ENCODE measurements at places on chromosomes 6 and 20.

DNA sequence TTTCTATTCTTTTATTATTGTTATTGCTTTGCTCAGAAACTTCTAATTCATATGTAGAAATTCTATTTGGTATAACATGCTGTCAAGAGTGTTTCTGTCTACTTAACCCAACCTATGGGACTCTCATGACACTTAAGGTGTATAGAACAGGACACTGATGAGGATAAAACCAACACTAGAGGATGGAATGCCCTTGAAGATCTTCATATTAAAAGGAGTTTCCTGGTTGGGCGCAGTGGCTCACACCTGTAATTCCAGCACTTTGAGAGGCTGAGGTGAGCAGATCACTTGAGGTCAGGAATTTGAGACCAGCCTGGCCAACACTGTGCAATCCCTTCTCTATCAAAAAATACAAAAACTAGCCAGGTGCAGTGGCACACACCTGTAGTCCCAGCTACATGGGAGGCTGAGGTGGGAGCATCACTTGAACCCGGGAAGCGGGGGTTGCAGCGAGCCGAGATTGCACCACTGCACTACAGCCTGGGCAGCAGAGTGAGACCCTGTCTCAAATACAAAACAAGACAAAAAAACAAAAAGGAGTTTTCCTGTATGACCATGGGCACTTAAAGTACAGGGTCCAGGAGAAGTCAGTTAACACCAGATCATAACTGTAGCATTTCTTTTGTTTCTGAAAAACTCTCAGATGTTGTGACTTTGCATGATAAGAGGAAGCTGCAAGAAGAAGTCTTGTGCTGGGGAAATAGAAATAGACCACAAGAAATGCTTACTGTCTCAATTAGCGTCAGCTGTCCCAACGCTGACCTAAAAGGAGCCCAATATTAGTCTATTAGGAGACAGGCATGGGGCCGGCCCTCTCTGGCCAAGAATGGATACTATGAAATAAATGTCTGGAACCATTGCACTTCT lies 38.9 kb upstream of the CD2AP start:
- DNase-seq: no peak

GRCh38 chr6:34243901-34244884 lies 4.6 kb downstream of the SMIM29 start:
- DNase-seq: no peak

DNA sequence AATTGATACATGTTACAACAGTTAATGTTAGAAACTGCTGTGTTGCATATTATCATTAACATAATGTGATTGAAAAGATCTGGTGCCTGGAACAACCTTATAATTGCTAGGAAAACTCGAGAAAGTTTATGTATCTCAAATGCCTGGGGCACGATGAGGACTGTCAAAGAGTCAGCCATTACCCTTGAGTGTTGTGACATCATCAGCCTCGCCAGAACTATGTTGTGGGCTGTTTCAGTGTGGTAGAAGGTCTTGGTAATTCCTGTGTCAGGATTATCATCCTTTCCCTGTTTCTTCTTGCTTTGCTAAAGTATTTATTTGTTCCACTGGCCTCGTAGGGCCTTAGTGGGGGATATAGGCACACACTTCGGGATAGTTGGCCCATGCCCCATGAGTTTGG lies 185.1 kb downstream of the DTNBP1 start:
- DNase-seq: no peak

- DNase-seq: no peak
Measured at GRCh38 chr20:2336471-2336870, 40.7 kb downstream of the TGM3 start.

DNA sequence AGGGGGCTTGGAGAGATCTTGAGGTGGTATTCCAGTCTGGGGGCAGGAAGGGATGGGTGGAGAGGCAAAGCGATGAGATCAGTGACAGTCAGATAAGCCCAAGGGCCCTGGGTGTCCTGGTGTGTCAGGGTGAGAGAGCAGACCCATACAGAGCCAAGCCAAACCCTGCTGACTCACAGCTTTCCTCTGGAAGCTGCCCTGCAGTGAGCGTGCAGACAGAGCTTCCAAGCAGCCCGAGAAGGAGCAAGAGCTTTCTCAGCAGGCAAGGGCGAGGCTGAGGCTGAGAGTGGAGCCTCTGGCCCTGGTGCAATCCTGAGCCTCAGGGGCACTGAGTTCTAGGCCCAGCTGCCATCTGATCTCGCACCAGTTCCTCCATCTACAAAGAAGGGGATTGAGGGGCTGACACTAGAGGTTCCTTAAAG lies 91.1 kb upstream of the HIVEP1 start:
- no peak for DNase-seq

- no peak for DNase-seq
Measured at GRCh38 chr6:16731478-16732051, 29.7 kb downstream of the ATXN1 start.

GRCh38 chr6:106126482-106126881 lies 40.3 kb downstream of the PRDM1 start:
- DNase-seq: no peak

DNA sequence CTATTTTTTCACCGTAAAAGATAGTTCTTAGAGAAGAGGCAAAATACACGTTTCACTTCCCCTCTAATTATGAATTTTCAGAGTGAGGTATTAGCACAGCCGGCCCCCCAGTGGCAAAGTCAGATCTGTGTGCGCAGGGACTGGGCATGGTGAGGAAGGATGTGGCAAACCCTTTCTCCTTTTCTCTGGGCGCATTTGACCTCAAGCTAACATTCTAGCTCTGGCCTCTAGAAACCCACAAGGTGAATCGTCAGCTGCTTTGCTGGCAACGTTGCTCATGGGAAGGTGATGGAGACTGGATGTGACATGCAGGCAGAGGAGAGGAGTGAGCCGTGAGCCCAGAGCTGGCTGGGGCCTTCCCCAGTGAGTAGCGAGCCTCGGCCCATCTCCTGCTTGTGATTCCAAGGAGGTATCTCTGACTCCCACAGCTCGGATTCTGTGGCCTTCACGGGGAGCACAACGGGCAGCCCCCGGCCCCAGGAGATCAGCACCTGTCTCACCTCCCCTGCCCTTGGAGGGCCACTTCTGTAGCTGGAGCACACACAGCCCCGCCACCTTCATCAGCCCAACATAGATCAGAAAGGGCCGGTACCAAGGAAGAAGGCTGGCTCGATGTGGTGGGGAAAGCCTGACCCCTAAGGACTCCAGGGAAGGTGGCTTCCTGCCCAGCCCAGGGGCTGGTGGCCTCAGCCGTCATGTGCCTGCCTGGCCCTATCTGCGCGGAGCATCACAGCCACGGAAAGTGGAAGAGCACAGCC lies 152.8 kb downstream of the TAF4 start:
- DNase-seq: no peak

- no peak for DNase-seq
Measured at GRCh38 chr20:63696306-63696627, 185 bp upstream of the TNFRSF6B start.

DNA sequence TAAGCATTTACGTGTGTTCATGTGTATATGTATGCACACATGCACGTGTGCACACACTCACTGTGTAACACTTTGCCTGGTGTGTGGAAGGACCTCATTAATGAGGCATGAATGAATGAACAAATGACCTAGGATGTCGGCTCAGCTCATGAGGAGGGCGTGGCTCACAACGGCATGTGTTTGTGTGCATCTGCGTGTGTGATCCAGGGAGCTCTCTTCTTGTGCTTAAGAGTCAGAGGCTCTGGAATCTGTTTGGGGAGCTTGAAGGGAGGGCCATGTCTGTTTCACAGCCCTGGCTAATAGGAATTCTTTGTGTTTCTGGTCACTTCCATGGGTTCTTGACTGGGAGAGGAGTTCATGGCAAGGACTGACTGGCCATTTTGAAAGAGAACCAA lies 32.7 kb downstream of the TOX2 start:
- DNase-seq: no peak

- no peak for DNase-seq
Measured at GRCh38 chr6:22682979-22683378, 113.6 kb downstream of the HDGFL1 start.

DNA sequence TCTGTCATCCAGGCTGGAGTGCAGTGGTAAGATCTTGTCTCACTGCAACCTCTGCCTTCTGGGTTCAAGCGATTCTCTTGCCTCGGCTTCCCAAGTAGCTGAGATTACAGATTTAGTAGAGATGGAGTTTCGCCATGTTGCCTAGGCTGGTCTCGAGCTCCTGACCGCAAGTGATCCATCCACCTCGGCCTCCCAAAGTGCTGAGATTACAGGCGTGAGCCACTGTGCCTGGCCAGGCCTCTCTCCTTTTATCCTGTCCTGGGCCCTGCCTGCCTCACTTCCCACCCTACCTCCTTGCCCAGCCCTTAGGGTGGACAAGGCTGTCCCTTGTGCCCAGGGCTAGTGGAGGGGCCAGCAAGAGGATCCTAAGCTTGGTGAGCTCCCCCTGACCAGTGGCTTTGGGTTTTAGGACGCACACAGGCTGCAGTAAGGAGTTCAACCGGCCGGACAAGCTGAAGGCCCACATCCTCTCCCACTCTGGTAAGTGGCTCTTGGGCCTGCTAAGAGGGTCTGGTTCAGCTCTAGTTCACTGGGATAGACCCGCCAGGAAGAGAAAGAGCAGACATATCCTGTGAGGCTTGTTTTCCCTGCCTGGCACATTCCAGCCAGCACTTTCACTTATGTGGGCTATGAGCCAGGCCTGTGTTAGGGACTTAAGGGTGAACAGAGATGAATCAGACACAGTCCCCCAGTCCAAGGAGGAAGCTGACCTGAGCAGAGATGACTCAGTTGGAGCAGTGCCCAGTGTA lies 21.9 kb upstream of the CHMP4B start:
- no peak for DNase-seq

- no peak for DNase-seq
Measured at GRCh38 chr20:50582591-50583234, 72.5 kb downstream of the PTPN1 start.

GRCh38 chr6:44275271-44275748 lies 5.1 kb downstream of the TMEM151B start:
- DNase-seq: no peak

DNA sequence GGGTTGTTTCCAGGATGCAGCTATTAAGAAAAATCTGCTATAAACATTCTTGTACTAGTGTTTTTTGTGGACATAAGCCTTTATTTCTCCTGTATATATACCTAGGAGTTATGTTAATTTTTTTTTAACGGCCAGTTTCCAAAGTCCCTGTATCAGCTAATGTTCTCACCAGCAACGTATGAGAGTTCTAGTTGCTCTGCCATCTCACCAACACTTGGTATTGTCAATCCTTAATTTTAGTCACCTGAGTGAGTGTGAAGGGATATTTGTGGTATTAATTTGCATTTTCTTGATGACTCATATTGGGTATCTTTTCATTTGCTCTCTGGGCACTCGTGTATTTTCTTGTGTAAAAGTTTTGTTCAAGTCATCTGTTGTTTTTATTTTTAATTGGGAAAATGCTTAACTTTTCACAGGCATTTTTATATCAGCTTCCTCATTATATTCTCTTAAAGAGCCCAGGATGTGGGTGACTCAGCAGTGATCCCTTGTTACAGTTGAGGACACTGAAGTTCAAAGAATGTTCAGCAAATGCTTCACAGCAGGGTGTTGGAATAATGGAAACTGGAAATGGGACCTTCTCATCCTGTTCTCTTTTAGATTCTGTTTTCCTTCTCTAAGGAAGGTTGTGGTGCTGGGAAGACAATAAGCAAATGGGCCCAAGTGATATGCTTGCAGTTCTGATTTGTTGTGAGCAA lies 211.7 kb upstream of the PRND start:
- no peak for DNase-seq
